ENCODE measurements at places on chromosomes 5 and 9.

- DNase-seq: no peak
These were observed 883 bp upstream of the RNF145 start for GRCh38 chr5:159210210-159210661.

GRCh38 chr9:114723931-114724330, 41.9 kb upstream of the TEX48 start:
- no peak for DNase-seq

DNA sequence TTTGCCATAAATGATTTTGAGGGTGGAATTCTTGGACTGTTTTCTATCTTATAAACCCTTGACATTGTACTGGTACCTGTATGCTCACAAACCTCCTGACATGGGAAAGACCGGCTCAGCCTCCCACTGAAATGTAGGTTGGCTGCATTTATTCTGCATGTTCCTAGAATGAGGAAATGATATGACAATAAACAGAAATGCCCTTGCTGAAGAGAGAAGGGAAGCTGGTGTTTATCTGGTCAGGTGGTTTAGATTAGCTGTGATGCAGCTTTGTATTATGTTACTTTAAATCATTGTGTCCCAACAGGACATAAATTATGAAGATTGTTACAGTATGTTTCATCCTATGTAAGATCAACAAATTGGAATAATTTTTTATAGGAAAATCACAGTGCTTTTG, 23.1 kb upstream of the CATSPER3 start:
- no peak for DNase-seq

DNA sequence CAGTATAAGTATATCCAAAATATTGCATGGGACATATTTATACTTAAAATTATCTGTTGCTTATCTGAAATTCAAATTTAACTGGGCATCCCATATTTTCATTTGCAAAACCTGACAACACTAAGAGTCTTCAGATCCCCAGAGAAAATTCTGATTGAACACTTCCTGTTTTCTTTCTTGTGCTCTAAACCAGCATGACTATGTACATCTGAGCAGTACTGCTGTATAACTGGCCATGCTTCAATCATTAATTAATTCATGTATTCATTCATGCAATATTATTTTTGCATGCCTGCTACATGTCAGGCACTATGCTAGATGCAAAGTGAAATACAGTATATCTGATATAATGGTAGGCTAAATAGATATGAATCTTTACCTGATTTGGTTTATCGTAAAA, 461.2 kb downstream of the TLR4 start:
- no peak for DNase-seq

DNA sequence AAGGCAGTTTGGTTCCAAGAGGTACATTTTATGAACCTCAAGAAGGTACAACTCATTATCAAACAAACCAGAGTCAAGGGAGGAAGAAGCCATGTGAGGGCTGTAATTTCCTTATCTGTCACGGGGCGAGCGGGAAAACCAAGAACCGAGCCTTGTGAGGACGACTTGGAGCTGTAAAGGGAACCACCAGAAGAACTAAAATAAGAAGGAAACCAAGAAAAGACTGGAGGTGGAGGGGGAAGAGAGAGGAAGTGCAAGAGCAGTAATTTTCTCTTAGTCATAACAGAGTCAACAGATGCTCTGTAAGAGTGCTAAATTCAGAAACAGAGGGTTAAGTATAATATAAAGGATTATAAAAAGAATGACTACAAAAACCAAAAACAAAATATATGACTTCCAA, 127.1 kb downstream of the DIRAS2 start:
- DNase-seq: no peak

- no peak for DNase-seq
These were observed 1226.8 kb upstream of the NUDT12 start for GRCh38 chr5:104789366-104789765.

DNA sequence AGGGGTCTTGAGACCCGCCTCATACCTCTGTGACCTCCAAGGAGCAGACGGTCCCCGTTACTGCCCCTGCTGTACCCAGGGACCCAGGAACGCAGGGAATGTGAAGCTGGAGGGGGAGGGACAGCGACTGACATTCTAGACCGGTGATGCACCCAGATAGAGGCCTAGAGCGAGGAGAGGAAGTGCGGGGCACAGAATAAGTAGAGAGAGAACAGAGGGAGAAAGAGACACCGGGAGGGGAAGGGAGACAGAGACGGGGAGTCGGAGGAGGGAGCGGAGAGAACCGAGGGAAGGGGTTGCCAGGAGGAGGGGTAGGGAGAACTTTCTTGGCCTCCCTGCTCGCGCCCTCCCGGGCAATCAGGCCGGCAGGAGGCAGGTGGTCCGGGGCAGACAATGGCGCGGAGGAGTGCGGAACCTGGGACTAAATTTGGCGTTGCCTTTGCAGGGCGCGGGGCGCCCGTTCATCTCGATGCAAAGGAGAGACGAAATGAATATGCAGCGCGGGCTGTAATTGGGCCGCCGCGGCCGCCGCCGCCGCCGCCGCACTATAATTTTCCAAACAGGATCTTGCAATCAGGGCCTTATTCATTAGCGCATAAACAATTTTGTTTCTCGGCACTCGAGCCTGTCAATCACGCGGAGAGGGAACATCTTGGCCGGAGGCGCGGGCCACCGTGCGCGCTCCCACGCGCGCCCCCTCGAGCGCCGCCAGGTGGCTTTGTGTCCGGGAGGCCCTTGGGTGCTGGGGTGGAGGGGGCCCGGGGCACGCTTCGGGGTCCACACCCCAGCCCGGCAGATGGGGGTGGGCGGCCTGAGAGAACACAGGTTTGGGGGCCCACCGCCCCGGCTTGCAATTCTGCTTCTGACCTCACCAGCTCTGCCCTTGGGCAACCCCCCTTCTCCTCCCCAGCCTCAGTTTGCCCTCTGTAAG, 33.0 kb downstream of the NDUFA8 start:
- DNase-seq: no peak

Data from activated T-cell treated with anti-CD3 and anti-CD28 coated beads for 48 hours (primary cell).